ENCODE measurements at places on chromosomes 4 and X.

GRCh38 chr4:147760176-147760575 lies 28.3 kb downstream of the ARHGAP10 start:
- DNase-seq = no peak

GRCh38 chr4:106034220-106034619 lies 138.9 kb downstream of the NPNT start:
- DNase-seq = no peak

DNA sequence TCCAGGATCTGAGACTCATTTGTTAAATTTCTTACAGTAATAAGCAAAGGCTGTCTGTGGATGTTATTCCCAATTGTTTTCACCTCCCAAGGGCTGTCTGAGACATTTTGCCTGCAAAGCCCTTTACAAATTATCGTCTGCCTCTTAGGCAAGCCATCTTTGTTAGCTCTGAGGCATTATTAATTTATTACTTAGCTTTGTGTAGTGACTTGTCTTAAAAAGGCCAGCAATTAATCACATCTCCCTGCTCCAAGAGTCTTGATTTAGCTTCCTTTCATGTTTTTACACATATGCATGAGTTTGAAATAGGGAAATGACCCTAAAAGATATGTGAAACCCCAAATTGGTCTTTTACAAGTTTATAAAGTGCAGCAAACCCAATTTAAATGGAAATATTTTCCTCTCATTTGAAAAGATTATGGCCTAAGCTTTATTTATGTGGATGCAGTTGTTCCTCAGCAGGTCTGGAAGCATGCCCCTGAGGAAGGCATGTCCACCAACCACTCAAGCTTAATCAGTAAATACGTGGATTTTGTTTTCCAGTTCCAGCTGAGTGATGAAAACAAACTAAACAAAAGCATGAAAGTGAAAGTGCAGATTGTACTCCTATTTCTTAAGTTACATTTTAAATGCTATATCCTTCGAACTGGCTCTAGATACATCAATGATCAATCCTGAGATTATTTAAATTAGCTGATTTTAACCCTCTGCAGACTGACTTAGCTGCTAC lies 173.6 kb upstream of the LNX1 start:
- no peak for DNase-seq

DNA sequence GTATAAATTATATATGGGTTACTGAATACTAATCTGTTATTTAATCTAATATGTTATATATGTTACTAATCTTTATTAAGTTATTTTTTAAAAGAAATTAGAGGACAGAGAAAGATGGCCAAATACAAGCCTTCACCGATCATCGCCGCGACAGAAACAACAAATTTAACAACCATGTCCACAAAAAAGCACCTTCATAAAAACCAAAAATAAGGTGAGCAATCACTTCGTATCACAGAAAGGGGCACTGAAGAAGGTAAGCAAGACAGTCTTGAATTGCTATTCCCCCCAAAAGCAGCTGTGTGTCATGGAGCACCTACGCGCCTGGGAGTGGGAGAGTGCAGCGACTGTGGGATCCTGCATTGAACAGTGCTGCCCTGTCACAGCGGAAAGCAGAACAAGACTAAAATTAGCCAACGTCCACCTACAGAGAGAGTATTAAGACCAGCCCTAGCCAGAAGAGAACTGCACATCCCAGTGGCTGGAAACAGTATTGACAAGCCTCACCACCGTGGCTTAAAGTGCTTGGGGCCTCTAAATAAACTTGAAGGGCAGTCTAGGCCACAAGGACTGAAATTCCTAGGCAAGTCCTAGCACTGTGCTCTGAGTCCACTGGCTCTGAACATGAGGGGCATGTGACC lies 38.5 kb downstream of the LRBA start:
- DNase-seq = peak; percentile 64

DNA sequence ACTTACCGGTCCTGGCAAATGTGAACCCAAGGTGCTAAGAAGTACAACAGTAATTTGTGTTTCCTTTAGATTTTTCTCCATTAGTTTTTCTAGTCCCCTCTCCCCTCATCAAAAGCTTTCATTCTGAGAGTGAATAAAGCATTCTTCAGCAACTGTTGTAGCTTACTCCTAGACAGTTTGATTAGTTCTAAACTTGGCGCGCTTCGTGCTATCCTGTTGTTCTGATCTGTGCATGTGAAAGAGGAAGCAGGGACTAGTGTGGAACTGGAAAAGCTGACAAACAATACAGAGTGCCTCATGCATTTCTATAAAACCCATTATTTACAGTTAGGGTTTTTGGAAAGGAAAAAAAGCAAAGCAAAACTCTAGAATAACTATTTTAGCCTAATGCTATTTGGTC lies 556.9 kb upstream of the SLIT2 start:
- no peak for DNase-seq

- no peak for DNase-seq
These were observed 67.4 kb downstream of the EMCN start for GRCh38 chr4:100450449-100450848.

DNA sequence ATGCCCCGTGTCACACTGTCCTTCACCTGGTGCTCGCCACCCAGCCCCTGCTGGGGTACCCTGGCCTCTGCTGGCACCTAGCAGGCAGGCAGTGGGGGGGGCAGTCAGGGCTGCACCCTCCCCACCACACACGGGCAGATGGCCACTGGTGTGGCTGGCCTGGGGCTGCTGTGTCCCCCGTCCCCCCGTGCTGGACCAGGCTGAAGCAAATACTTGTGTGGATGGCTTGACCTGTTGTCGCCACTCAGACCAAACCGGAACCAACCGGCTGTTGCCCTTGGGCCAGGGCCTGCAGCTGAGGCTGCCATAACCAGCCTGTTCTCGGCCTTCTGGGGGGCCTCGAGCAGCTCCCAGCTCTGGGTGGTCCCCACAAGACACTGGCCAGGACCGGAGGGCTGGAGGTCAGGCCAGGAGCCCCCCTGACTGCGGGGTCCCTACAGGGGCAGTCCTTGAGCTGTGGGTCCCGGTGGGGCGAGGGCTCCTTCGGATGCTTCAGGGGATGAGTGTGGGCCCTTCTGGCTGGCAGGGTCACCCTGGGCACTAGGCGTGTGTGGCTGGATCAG lies 4.3 kb downstream of the FGFR3 start:
- DNase-seq = no peak

DNA sequence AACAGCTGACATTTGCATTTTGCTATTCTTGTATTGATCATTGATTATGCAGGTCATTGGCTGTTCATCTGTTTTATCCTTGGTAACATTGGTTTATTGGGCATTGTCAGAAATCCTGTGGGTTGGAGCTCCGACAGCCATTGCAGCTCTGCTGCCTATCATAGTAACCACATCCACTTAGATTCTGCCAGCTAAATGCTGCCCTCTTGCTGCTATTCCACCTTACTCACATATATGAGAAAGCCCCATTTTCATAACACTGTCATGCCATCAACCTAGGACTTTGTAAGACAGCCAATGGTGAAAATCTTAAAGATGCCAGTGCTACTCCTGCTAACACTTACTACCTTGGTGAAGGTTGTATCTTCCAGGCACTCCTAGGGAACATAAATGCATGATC lies 187.3 kb upstream of the CXCL13 start:
- DNase-seq = no peak

DNA sequence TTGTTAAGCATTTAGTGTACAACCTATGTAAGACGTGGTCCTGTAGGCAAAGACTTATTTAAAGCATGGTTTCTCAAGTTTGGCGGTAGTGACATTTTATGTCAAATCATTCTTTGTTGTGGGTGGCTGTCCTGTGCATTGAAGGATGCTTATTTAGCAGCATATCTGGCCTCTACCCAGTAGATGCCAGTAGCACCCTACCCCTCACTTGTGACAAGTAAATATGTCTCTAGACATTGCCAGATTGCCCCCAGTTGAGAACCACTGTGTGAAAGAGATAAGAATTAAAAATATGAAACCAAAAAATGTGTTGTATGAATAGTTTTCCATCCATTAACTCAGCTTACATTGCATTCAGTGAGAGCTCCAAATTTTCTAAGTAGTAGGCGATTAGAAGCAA lies 25.5 kb downstream of the MMAA start:
- no peak for DNase-seq
